ENCODE measurements at places on chromosomes 12 and 14.

- no peak for DNase-seq
These were observed 123.1 kb downstream of the DERA start for GRCh38 chr12:16034136-16034817.

GRCh38 chr12:59615392-59616165 is 19.8 kb downstream of the SLC16A7 start:
- no peak for DNase-seq

- DNase-seq, result no peak
These were observed 907 bp upstream of the EFS start for GRCh38 chr14:23365732-23366425.

DNA sequence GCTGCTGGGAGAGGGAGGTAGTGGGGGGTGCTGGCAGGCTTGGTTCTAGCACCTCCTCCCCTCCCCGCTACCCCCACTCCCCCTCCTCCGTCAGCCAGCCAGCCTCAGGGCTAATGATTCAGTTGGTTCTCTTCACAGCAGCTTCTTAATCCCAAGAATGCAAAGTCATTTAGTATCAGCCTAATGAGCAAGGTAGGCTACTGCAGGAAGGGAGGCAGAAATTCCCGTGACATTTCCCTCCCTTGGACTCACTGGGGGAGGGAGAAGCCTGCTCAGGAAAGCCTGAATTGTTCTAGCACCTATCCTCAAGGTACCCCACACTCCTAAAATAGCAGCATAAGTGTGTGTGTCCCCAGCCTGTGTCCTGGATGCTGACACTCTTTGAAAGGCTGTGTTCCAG is 29.8 kb downstream of the ITPK1 start:
- DNase-seq, result no peak

- no peak for DNase-seq
These were observed 58.0 kb downstream of the SINHCAF start for GRCh38 chr12:31267966-31268365.

- DNase-seq, result peak; percentile 45
These were observed 113.5 kb upstream of the VASH1 start for GRCh38 chr14:76647697-76648298.

- peak; percentile 49 for DNase-seq
These were observed 87.6 kb downstream of the SEC23A start for GRCh38 chr14:39015360-39015961.

DNA sequence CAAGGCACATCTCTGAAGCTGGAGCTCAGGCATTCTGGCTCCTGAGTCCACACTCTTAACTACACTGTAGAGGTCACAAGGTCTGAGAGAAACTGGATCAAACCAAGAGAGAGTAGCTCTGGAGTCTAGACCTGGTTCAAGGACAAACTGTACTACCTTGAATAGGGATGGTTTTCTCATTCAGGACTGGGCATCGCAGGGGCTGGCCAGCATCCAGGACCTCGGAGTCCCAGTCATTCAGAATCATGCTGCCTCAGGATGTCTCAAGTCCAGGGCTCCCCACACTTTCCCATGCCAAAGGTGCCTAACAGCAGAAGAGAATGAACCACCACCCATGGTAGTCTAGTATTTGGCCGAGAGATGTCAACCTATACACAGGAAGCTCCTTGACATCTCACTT is 13.1 kb upstream of the PLEKHD1 start:
- DNase-seq, result no peak

- no peak for DNase-seq
These were observed 66.2 kb upstream of the DYRK2 start for GRCh38 chr12:67582238-67582834.

DNA sequence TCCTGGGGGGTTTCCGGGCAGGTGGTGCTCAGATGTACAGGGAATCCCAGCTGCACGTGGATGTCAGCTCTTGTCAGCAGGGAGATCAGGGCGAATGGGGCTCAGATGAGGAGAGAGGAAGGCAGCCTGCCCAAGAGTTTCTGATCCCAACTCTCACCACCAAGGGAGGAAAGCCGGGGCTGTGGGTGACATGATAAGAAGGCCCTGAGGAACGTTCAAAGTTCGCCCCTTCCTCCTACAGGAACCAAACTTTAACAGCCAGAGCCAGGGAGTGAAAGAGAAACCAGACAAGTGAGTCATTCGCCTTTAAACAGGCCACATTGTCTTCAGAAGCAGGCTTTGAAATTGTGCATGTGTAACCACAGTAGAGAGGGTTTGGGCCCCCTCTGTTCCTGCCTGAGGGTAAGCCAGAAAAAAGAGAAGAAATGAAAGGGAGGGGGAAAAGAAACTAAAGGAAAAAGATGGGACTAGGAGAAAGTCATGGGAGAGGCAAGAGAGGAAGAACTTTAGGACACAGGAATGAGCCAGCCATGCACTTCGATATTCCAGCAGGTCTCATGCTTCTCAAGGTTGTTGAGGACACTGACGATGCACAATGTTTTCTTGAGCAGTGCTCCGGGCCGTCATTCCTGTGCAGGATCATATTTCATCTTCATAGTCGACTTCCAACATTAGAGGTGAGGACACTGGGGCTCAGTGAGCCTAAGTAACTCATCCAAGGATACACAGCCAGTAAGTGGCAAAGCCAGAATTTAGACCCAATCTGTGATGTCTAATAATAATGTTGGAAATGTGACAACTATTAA is 691.4 kb upstream of the TBX3 start:
- peak; percentile 2 for DNase-seq

- DNase-seq, result no peak
These were observed 216.2 kb downstream of the BCL11B start for GRCh38 chr14:99055816-99056215.

DNA sequence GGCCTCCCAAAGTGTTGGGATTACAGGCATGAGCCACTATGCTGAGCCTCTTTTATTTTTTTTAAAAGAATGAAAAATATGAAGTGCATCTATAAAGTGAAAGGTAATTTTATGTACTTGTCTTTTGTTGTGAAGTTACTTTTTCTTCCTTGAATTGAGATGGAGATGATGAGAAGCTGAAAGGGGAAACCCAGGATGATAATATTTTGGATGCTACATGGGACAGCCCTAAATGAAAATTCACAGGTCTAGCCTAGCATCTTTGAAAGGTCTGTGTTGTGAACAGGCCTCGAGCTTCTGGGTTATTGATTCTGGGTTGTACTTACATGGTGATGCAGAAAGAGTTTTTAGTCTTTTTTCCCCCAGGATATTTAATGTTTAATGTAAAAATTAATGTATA is 14.6 kb downstream of the DIP2B start:
- peak; percentile 35 for DNase-seq

- DNase-seq, result no peak
These were observed 55.6 kb downstream of the SYNE3 start for GRCh38 chr14:95460647-95461478.

GRCh38 chr12:94240171-94240570 is 91.8 kb downstream of the PLXNC1 start:
- peak; percentile 81 for DNase-seq

DNA sequence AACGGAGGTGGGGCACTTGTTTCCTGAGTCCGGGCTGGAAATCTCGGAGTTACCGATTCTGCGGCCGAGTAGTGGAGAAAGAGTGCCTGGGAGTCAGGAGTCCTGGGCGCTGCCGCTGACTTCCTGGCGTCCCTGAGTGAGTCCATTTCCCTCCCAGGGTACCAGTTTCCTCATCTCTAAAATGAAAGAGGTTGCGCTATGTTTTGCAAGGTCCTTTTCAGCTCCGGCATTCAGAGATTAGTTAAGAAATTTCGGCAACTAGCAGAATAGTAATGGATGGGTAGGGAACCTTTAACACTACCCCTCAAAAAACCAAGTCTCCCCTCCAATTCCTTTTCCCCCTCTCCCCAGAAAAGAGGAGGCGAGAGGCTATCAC is 724 bp downstream of the BLOC1S1 start:
- DNase-seq, result peak; percentile 68

DNA sequence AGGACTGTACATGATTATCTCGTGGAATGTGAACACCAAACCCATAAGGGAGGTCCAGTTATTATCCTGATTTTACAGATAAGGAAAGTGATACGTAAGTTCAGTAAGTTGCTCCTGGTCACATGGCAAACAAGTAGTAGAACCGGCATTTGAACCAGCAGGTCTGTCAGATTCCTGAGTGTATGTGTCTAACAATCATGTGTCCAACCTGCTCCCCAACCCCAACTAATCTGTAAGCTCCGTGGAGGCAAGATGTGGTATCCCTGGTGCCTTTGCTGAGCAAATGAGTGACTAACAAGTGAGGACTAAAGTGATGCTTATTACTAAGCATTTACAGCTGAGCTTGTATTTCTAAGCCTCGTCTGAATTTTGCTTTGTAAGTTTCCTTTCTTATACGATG is 65.9 kb downstream of the PTPN21 start:
- DNase-seq, result no peak

- no peak for DNase-seq
These were observed 221.8 kb downstream of the MSRB3 start for GRCh38 chr12:65500091-65500900.

GRCh38 chr12:133221241-133221640 is 14.4 kb downstream of the ANHX start:
- no peak for DNase-seq

GRCh38 chr12:69389831-69390230 is 30.3 kb downstream of the YEATS4 start:
- no peak for DNase-seq

DNA sequence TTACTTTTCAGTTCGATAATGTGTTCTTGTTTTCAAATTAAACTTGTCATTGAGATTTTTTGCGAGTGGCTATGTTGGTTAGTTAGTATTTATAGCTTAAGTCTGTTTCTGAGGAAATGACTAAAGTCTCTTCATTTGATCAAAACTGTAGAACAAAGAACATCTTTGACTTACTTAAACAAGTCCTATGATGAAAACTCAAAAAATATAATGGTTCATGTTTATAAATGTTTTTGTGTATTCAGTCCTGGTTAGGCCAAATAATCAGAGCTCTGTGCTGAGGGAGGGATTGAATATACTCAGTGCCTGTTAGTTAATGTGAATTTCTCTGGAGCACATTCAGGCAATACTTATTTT is 51.7 kb downstream of the PPFIBP1 start:
- no peak for DNase-seq

DNA sequence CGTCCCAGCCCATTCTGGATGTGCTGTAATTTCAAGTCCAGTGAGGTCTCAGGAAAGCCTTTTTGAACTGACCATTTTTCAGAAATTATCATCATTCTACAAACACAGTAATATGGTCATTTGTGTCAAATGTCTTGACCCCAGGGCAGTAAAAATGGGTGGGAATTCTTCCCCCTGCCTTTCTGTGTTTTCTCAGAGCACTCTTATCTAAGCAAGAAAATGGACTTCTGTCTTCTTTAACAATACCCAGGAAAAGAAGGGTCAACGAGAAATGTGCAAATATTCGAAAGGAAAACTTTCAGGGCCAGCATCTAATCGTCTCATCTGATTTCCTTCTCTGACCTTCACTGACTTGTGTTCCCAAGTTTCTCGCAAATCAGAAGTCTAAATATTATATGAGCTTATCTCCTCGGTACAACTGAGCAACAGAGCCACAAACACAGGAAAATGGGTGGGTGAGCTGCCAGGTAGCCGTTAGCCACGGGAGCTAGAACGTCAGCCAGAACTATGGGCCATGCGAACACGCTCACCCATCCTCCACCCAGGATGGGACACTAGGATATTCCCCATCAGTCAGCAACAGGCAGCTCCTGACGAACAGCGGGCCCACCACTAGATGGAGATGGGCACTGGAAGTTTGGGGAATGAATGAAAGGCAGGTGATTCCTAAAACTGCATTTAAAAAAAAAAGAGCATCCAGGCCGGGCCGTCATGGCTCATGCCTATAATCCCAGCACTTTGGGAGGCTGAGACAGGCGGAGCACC is 57.1 kb downstream of the VWF start:
- no peak for DNase-seq

DNA sequence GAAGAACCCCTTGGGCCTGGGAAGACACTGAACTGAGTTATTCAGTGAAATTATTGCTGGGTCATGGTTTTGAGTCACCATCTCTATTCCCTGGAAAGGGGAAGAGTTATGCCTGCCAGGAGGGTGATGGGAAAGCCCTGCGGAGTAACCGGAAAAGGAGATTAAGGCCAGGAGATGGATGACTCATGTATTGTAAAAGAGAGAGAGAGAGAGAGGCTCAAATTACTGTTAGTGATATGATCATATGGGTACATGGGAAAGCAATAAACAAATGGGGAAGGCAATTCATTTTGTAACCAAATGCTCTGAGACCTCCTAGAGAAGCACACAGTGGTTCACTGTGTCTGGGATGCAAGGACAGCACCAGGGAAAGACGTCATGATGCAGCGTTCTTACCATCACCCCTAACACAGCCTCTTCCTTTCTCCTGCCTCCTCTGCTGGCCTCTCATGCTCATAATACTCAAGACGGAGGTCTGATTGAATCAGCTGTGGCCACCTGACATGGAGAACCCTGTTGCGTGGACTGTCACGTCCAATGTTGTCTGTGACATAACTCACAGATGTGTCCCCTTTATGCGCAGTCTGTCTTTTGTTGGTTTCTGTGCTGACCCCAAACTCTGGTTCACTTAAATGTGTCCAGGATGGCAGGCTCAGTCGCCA is 243.7 kb downstream of the TMEM132D start:
- no peak for DNase-seq

DNA sequence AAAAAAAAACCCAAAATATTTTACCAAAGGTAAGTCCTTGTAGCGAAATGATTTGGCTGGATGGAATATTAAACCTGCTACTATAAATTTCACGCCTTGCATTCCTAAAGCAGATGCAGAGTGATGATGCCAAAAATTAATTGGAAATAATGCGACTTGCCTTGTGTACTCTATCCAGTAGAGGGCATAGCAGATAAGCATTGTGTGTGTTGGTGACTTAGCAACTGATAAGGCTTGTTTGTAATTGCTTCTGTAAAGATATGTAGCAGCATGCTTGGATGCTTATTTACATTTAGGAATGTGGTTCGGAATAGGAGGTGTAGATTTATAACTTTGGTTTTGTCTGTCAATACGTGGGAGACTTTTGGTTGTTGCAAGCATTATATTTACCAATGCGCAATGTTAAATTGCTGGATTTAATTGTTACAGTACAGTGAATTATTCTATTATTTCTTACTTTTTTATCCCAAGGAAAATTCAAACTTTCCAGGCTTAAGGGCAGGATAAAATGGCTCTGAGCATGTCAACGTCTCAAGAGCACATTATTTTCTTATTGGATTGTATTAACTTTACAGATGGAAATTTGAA is 80.5 kb downstream of the TMEM260 start:
- peak; percentile 9 for DNase-seq

GRCh38 chr12:113473942-113474341 is 2.3 kb upstream of the LHX5 start:
- no peak for DNase-seq

DNA sequence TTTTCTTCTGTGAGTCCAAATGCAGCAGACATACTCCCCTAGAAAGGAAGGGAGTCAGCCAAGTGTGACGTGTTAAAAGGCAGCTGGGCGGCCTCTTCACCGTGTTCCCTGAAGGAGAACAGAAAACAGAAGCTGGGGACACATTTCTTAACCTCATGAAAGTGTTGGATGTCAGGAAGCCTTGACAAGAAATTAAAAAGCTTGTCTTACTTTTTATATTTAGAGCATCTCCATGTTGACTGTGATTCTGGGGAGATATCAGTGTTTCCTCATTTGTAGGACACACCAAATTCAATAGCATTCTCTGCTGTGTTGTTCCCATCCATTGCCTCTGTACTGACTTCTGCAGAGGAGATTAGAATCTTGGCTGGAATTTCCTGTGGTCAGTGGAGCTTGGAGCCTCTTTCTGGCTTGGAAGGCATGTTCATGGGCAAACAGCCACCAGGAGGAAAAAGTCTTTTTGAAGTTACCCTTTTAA is 93.7 kb downstream of the RMST start:
- no peak for DNase-seq
